ENCODE measurements at places on chromosomes 7 and 10. TPM values are rescaled to one million over a fixed set of nuclear protein-coding genes. Genes with fewer than 3 reads are reported as not detected.

DNA sequence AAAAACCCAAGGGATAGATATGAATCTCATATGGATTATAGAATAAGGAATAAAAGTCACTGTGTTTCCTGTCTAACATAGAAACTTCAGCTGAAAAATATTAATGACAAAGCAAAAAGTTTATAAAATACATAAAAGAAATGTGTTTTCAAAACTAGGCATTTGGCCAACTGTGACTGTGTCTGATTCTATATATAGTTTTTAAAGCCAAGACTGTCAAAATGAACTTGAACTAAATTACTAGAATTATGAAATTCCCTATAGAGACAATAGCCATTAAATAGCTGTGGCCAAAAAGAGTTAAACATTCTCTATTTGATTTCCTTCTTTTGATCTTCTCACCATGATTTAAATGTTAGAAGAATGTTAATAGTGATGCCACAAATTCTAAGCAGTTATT lies 311.2 kb upstream of the SEMA3D start:
- H3K4me1 ChIP-seq, result no peaks in the 10 kb centered on the region
- H3K4me3 ChIP-seq, result no peak overlapping the region
- H3K27ac ChIP-seq, result no peak overlapping the region
- H3K36me3 ChIP-seq, result no peaks in the 10 kb centered on the region
- H3K27me3 ChIP-seq, result no peaks in the 10 kb centered on the region
- DNase-seq, result no peak

DNA sequence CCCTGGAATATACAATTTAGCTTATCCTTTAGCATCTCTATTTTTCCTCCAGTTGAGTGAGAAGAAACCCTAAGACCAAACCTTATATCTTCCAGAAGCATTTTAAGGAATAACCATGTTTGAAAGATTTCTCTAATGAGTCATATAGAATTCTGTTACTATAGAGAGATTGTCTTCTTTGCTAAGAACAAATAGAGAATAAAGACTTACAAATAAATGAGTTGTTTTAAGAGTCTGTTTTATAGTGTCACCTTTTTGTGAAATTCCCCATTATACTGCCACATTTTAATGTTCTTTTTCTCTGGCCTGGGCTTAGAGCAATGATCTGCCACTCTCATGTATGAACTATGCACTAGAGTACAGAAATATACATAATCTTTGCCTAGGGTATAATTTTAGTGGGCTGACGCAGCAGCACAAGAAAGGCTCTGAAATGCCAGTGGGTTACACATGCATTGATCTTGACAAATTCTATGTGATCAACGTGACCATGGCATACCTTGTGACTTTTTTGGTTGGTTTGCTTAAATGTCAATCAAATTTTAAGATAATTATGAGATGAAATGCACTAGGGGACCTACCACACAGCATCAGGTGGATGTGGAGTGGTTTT lies 145.1 kb upstream of the MKLN1 start:
- no peak for DNase-seq
- no peak overlapping the region for H3K4me3 ChIP-seq
- H3K27me3 ChIP-seq, result no peaks in the 10 kb centered on the region

RTKN2 gene
- 0.31 TPM for total RNA-seq

- H3K27ac ChIP-seq, result no peak overlapping the region
- no peaks in the 10 kb centered on the region for H3K36me3 ChIP-seq
- no peaks in the 10 kb centered on the region for H3K27me3 ChIP-seq
- no peak for DNase-seq
Measured at GRCh38 chr7:25388681-25389080, 160.4 kb upstream of the NPVF start.

MRLN gene
- not detected for total RNA-seq

GRCh38 chr7:133873631-133874030 lies 253.5 kb upstream of the LRGUK start:
- H3K4me1 ChIP-seq, result peaks cover 2% of the 10 kb centered on the region
- H3K4me3 ChIP-seq, result no peak overlapping the region
- DNase-seq, result no peak
- no peaks in the 10 kb centered on the region for H3K27me3 ChIP-seq
- no peaks in the 10 kb centered on the region for H3K36me3 ChIP-seq

- no peak overlapping the region for H3K27ac ChIP-seq
- DNase-seq, result no peak
- H3K27me3 ChIP-seq, result no peaks in the 10 kb centered on the region
- no peaks in the 10 kb centered on the region for H3K4me1 ChIP-seq
Measured at GRCh38 chr10:1963341-1963740, 226.0 kb upstream of the ADARB2 start.

- DNase-seq, result no peak
- no peaks in the 10 kb centered on the region for H3K36me3 ChIP-seq
- no peaks in the 10 kb centered on the region for H3K27me3 ChIP-seq
- H3K27ac ChIP-seq, result no peak overlapping the region
- no peak overlapping the region for H3K4me3 ChIP-seq
- no peaks in the 10 kb centered on the region for H3K4me1 ChIP-seq
Measured at GRCh38 chr7:156255635-156256034, 384.9 kb upstream of the RNF32 start.

NACAD gene
- 1.7 TPM for total RNA-seq

CFAP58 gene
- total RNA-seq, result 0.15 TPM

- no peaks in the 10 kb centered on the region for H3K4me1 ChIP-seq
- no peaks in the 10 kb centered on the region for H3K36me3 ChIP-seq
- H3K4me3 ChIP-seq, result no peak overlapping the region
- no peaks in the 10 kb centered on the region for H3K27me3 ChIP-seq
- H3K27ac ChIP-seq, result no peak overlapping the region
- DNase-seq, result no peak
Measured at GRCh38 chr10:78774999-78775711, 293.6 kb upstream of the ZMIZ1 start.

GRCh38 chr10:73881221-73881919 lies 7.0 kb upstream of the CAMK2G start:
- no peak for DNase-seq
- no peak overlapping the region for H3K27ac ChIP-seq
- peaks cover 20% of the 10 kb centered on the region for H3K4me1 ChIP-seq
- H3K4me3 ChIP-seq, result no peak overlapping the region
- no peaks in the 10 kb centered on the region for H3K27me3 ChIP-seq

DNA sequence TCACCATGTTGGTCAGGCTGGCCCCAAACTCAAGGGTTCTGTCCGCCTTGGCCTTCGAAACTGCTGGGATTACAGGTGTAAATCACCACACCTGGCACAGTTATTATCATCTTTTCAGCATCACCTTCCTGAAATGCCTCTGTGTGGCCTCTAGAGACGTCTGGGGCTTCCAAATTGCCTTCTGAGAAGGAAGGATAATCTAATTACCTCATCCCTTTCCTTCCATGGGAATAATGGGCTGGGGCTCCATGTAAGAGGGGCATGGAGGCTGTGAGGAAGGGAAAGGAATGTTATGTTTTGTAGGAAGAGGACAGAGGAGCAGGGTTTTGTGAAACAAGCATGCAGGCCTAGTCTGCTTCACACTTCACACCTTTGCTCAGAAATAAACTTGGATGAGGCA lies 22.2 kb upstream of the PODXL start:
- H3K27ac ChIP-seq, result no peak overlapping the region
- no peak for DNase-seq
- H3K4me1 ChIP-seq, result no peaks in the 10 kb centered on the region
- no peaks in the 10 kb centered on the region for H3K27me3 ChIP-seq
- no peaks in the 10 kb centered on the region for H3K36me3 ChIP-seq

DNA sequence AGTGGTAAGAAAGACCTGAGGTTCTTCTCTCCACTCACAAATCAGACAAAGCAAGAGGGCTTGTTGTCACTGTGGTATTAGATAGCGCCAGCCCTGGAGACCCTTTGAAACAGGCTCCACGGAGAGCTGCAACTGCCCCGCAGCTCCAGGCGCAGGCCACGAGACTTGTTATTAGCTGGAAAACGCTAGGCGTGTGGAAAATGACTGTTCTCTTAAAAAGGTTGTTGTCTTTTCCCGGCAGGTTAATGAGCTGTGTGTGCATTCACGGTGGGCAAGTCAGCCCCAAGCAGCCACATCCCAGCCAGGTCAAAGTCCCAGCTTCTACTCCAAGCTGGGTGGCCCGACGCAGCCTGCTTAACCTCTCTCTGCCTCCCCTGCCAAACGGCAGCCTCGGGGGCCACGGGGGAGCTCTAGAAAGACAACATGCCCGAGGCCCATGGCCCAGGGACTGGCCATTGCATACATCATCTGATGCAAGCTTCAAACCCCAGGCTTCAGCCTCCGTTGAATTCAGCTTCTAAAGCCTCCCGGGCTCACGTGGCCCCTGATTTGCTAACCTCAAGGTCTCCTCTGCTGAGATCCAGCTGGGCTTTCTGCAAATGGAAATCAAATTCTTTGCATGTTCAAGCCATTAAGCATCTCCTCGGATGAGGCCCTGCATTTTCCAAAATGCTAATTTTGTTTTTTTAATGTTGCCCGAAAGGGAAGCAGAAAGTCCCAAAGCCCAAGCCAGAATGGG lies 61.3 kb upstream of the DNAAF5 start:
- H3K36me3 ChIP-seq, result no peaks in the 10 kb centered on the region
- no peak overlapping the region for H3K4me3 ChIP-seq
- no peaks in the 10 kb centered on the region for H3K4me1 ChIP-seq
- H3K27ac ChIP-seq, result no peak overlapping the region
- DNase-seq, result no peak
- H3K27me3 ChIP-seq, result no peaks in the 10 kb centered on the region

ETV1 gene
- not detected for total RNA-seq

DNA sequence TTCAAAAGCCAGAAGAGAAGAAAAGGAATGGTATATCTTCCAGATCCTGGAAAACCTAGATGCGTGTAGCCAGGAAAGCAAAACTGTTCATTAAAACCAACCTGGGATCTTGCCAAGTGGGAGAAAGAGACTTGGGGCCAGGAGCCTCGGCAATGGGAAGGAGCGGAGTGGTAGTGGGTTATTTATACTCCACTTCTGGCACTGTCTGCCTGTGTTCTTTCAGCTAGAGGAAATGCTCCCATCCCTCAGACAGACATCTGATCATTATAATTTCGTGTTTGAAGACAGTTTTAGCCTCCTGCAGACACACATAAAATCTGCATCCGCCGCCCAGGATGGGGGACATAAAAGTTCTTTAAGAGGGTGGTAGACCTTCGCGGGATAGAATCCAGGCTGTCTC lies 421.6 kb downstream of the RPS24 start:
- no peak for DNase-seq
- H3K36me3 ChIP-seq, result no peaks in the 10 kb centered on the region
- H3K4me3 ChIP-seq, result no peak overlapping the region
- no peaks in the 10 kb centered on the region for H3K4me1 ChIP-seq
- peaks cover 2% of the 10 kb centered on the region for H3K27me3 ChIP-seq
- H3K27ac ChIP-seq, result no peak overlapping the region

DNA sequence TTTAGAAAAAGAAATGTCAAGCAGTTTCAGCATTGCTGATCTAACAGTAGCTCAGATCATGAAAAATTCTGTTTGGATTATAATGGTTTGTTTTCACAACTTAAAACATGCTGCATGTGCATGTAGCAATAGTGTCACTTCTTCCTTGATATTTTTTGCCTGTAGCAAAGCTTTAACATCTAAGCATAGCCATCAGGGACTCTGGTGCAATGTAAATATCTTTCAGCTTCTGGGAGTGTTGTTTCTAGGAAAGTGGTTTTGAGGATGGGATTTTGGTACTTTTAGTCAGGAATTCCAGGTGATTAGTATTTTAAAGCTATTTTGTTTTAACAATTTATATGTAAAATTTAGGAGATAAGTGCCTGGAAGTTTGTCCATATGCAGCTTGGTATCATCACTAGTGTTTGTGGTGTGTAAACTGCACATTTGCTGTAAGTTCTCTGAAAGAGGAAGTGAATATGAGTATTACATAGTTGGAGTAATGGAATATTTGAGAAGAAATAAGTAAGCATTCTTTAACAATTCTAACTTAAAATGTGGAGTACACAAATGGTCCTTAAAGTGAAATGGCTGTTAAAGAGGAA lies 1.9 kb downstream of the RSBN1L start:
- no peak for DNase-seq
- H3K36me3 ChIP-seq, result no peaks in the 10 kb centered on the region
- H3K27ac ChIP-seq, result peak overlapping the region; percentile 20
- H3K27me3 ChIP-seq, result no peaks in the 10 kb centered on the region
- peak overlapping the region; percentile 84 for H3K4me3 ChIP-seq

DNA sequence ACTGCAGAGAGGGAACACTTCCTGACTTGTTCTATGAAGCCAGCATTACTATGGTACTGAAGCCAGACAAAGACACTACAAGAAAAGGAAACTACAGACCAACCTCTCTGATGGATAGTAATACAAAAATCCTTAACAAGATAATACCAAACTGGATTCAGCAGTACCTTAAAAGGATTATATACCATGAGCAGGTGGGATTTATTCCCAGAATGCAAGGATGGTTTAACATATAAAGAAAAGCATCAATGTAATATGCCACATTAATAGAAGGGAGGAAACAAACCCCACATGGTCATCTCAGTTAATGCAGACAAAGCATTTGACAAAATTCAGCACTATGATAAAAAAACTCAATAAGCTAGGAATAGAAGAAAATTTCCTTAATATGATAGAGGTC lies 47.2 kb downstream of the EBLN1 start:
- H3K27ac ChIP-seq, result no peak overlapping the region
- peaks cover 2% of the 10 kb centered on the region for H3K27me3 ChIP-seq
- H3K4me1 ChIP-seq, result no peaks in the 10 kb centered on the region
- H3K4me3 ChIP-seq, result no peak overlapping the region
- no peaks in the 10 kb centered on the region for H3K36me3 ChIP-seq

- H3K4me1 ChIP-seq, result no peaks in the 10 kb centered on the region
- no peak overlapping the region for H3K4me3 ChIP-seq
- H3K36me3 ChIP-seq, result no peaks in the 10 kb centered on the region
- DNase-seq, result no peak
- no peak overlapping the region for H3K27ac ChIP-seq
Measured at GRCh38 chr10:91317541-91317940, 92.6 kb upstream of the HECTD2 start.

GRCh38 chr7:7761974-7762779 lies 43.8 kb upstream of the RPA3 start:
- peak overlapping the region; percentile 85 for H3K27ac ChIP-seq
- peak overlapping the region; percentile 49 for H3K4me3 ChIP-seq
- H3K27me3 ChIP-seq, result no peaks in the 10 kb centered on the region
- H3K36me3 ChIP-seq, result no peaks in the 10 kb centered on the region
- DNase-seq, result peak; percentile 71

GRCh38 chr10:113160641-113161040 lies 210.6 kb downstream of the TCF7L2 start:
- H3K4me3 ChIP-seq, result no peak overlapping the region
- DNase-seq, result no peak
- no peak overlapping the region for H3K27ac ChIP-seq

TFR2 gene
- 9.8 TPM for total RNA-seq

GRCh38 chr7:1713502-1714484 lies 43.7 kb downstream of the ELFN1 start:
- no peaks in the 10 kb centered on the region for H3K27me3 ChIP-seq
- no peak for DNase-seq
- H3K4me1 ChIP-seq, result no peaks in the 10 kb centered on the region
- H3K27ac ChIP-seq, result no peak overlapping the region
